NCI-H1048 (cell line): ENCODE measurements at places on chromosomes 7 and 10.

DNA sequence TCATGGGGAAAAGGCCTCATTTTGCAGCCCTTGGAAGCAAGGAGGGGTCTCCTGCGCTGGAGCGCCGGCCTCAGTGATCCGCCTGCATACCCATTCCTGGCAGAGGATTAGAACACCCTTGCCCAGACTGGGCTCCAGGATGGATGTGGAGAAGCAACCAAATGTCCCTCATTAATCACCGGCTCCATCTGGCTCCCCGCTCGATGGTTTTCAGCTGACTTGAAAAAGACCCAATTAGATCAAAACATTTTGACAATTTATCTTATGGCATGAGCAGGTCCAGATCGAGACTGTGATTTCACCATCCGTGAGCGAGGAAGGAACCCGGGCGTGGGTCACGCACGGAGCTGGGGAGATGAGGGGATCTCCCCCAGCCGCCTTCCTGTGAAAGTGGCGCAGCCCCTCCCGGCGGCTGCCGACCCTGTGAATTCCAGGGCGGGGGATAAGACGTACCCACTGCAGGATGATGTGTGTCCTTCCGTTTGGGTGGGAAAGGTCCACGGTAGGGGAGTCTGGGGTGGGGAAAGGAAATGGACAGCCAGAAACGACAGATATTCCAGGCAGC is 141.6 kb downstream of the EMX2 start:
- DNase-seq: no peak

DNA sequence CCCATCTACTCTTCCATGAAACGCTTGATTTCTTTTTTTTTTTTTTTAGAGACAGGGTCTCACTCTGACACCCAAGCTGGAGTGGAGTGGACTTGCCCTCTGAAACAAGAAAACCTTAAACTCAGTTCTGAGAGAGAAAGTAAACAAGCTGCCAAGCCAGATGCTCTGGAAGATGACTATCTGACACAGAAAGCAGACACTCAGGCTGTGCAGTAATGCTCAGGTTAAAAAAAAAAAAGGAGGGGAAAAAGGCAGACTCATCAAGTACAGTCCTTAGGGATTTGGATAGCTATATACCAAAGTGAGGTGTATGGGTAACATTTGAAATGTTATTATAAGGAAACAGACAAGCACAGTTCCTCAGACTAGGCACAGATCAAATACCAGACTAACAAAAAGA is 80.5 kb downstream of the IDE start:
- DNase-seq: no peak

DNA sequence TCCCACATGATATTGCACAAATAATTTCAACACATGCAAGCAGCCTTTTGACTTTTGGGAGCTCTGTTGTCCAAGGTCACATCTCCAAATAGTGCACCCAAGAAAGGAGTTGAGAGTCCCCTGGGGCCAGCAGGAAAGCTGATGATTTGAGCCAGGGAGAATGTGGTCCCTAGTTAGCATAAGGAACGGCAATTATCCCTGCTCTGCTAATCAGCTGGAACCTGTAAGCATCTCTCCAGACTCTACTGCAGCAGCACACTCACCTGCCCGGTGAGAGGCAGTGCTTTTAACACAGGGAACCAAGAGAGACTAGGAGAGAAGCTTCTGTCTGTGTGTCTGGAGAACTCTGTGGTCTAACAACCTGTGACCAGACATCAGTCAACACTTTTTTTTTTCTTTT is 17.0 kb downstream of the TRPV5 start:
- DNase-seq: no peak

- DNase-seq: no peak
These were observed 172.8 kb upstream of the AOAH start for GRCh38 chr7:36896956-36897590.

GRCh38 chr7:156279635-156280034 is 360.9 kb upstream of the RNF32 start:
- DNase-seq: no peak

DNA sequence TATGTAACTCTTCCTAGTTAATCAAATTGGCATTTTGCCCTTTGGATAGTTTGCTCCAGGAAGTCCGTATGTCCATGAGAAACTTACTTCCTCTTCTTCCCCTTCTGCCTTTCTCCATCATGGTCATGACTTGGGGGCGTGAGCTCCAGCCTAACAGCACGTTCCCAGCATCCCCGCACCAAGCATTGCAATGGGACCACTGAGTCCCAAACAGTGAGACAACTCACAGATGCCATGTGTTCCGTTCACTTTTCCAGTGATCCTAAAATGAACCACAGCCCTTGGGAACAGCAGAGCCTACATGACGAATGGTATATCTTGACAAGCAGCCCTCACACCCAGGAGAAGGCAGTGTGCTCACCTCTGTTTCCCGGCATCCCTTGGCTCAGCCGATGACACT is 10.7 kb downstream of the BTBD16 start:
- DNase-seq: no peak

DNA sequence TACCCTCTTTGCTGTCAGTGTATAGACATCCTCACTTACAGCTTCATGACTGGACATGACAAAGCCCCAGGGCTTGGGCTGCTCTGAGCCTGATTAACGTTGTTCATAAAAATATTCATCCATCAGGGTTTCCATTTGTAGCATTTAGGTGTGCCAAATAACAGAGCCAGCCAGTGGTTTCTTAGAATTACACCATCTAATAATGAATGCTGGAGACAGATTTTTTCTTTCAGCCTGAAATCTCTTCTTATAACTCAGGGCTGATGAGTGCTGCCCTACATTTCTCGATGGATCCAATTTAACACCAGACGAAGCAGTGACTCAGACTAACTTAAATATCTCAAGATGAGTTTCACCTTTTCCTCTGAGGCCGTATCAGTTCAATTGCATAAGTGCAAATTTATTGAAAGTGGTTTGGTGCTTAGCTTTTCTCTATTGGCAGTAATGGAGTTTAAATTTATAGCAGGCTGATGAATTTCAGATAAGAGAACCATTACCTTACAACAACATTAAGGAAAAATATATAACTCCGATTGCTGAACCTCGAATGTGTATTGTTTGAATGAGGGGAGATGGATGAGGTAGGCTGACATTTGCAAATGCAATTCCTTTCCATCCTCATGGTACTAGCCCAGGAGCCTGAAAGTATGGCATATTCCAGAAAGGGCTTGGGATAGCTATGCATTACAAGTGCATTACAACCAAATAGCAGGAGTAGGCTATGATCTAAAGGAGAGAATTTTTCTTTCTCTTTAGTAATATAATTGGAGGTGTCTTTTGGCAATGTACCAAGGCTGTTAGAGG is 900.6 kb downstream of the KCNMA1 start:
- DNase-seq: no peak

DNA sequence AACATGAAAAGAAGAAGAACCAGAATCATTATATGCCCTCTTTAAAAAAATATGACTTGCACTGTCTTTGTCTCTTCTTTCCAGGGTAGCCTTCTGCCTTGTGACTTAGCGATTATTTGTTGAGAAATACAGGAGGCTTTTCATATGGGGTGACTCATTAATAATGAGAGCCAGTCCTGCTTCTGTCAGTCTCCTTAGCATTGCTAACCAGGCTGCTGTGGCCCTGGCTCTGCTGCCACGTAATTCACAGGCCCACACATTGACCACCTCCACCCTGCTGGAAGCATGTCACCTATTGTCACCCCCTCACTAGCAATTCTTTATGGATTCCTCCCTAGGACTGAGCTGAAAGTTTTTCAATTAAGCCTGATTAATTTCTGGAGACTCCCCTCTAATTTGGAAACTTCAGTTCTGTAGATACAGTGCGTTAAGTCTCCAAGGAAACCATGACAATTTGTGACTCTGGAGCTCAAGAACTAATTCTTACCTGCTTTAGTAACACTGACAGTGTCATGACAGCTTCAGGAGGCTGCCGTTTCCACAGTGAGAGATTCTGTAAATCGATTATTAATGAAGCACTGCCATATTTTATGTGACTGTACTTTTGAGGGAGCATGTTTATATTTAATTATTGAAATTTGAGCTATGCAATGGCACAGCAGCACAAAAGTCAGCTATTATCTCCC is 267.9 kb upstream of the SP8 start:
- no peak for DNase-seq

- DNase-seq: no peak
These were observed 1.6 kb upstream of the SAMD9 start for GRCh38 chr7:93119191-93119905.

DNA sequence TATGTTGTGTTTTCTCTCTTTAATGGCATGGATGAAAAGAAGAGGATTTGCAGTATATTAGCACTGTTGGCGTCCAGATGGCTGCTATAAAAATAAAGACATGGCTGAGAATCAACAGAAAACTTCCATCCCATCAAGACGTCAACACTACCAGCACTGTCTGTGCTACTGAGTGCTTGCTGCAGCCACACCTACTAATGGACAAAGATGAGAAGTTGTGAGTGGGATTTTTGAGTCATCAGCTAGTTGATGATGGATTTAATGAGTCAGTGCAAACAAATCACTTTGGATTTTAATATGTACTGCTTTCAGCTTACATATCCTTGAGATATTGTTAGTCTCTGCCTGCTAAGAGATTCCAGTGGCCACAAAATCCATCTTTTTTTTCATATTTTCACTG is 631.0 kb upstream of the ANKRD30A start:
- no peak for DNase-seq

- DNase-seq: no peak
These were observed 73.8 kb downstream of the RBM20 start for GRCh38 chr10:110717781-110718589.

DNA sequence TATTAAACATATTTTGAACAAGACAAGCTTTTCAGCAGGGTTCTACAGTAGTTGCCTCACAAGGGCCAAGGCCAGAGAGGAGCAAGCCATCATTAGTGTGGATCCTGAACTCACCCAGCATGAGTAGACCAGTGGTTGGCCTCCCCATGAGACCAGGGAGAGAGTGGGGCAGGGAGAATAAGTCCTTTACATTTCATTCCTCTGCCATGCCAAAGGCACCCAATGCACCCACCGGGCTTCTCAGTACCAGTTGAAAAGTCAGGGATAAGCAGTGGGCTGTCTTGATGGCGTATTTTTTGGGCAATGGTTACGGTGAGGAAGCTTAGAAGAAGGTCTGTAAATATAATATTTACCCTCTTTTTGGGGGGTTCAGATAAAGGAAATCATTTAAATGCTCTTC is 16.6 kb downstream of the CRTAC1 start:
- no peak for DNase-seq

DNA sequence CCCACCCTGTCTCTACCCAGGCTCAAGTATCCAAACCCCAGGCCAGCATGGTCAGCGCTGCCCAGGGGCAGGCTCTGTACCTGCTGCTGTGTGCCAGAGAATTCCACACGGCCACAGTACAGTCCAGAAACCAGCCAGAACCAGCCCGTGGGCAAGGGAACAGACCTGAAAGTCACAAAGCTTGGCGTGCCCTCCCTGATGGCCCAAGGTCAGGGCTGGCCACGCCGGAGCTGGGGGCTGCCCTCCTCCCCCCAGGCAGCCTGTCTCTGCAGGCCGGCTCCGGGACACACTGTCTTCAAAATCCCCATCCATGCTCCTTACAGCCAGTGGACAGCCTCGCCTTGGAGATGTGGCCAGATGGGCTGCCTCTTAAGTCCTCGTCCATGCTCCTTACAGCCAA is 78.4 kb downstream of the CTBP2 start:
- DNase-seq: no peak

GRCh38 chr7:141208539-141208938 is 134.7 kb downstream of the TMEM178B start:
- DNase-seq: no peak

GRCh38 chr10:102435529-102436233 is 3.3 kb upstream of the CUEDC2 start:
- no peak for DNase-seq

DNA sequence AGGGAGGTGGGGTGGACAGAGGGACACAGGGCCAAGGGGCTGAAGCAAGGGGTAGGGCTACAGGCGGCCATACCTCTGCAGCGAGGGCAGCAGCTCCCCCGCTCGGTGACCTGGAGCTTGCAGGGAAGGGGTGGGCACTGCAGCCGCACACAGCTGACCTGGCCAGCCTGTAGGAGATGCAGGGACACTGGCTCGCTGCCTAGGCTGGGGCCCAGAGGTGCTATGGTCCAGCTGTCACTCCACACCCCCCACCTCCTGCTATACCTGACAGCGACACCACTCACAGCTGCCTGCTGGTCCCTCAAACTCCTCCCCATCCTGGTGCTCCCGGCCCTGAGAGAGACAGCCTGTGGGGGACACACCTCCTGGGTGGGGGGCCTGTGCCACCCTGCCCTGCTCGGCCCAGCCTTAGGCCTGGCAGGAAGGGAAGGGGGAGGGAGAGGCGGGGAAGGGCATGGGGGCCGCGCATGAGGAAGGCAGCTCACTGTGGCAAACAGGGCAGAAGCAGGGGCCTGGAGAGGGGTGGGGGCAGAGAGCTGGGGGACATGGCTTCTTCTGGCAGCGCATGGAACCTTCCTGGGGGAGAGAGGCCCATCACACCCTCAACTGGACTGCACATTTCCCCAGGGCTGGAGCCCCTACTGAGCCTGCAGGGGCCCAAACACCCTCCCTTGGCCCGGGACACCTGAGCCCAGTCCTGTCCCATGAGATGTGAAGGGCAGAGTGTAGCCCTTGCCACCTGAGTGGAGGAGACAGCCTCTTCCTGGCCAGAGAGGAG is 23.9 kb downstream of the ATP6V1F start:
- DNase-seq: no peak

DNA sequence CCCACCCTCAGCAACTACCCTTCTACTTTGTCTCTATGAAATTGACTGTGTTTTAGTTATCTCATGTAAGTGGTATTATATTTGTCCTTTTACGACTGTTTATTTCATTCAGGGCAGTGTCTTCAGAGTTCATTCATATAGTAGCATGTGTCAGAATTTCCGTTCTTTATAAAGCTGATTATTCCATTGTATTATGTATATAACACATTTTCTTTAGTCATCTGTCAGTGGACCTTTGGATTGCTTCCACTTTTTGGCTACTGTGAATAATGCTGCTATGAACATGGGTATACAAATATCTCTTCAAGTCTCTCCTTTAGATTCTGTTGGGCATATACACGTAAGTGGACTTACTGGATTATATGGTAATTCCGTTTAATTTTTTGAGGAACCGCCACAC is 14.5 kb downstream of the SLF2 start:
- no peak for DNase-seq

- DNase-seq: no peak
These were observed 50.8 kb upstream of the ABLIM1 start for GRCh38 chr10:114708717-114709335.

DNA sequence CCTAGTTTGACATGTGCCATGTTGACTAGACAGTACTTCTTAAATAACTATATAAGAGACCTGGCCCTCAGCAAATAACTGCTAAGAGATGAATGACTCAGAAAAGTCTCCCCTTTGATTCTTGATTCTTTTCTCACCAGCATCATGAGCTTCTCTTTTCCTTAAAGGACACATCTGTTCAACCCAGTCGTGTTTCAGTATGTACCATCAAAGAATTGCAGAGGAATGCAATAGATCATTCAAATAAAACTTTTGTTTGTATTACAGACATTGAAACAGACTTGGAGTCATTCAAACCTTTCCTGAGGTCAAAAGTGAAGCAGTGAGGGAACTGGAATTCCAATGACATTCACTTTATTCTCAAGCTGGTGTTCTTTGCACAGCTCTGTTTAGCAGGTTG is 598.3 kb upstream of the GHITM start:
- no peak for DNase-seq

GRCh38 chr10:44369854-44370253 is 15.0 kb downstream of the CXCL12 start:
- DNase-seq: no peak

GRCh38 chr7:85230623-85231022 is 43.8 kb upstream of the SEMA3D start:
- no peak for DNase-seq
